MM.1S (cell line): ENCODE measurements at places on chromosomes 4 and X.

- H3K36me3 ChIP-seq, result no peaks in the 10 kb centered on the region
- no peaks in the 10 kb centered on the region for H3K27me3 ChIP-seq
- peaks cover 20% of the 10 kb centered on the region for H3K4me1 ChIP-seq
- no peak overlapping the region for H3K4me3 ChIP-seq
Observed at GRCh38 chr4:108840426-108840975, 77.6 kb upstream of the ETNPPL start.

- H3K4me3 ChIP-seq, result peak overlapping the region; percentile 40
- DNase-seq, result peak; percentile 57
- no peaks in the 10 kb centered on the region for H3K36me3 ChIP-seq
- peaks cover 79% of the 10 kb centered on the region for H3K4me1 ChIP-seq
- H3K27me3 ChIP-seq, result no peaks in the 10 kb centered on the region
- peak overlapping the region; percentile 100 for H3K27ac ChIP-seq
Observed at GRCh38 chrX:10110984-10111363, 45.8 kb upstream of the CLCN4 start.

DNA sequence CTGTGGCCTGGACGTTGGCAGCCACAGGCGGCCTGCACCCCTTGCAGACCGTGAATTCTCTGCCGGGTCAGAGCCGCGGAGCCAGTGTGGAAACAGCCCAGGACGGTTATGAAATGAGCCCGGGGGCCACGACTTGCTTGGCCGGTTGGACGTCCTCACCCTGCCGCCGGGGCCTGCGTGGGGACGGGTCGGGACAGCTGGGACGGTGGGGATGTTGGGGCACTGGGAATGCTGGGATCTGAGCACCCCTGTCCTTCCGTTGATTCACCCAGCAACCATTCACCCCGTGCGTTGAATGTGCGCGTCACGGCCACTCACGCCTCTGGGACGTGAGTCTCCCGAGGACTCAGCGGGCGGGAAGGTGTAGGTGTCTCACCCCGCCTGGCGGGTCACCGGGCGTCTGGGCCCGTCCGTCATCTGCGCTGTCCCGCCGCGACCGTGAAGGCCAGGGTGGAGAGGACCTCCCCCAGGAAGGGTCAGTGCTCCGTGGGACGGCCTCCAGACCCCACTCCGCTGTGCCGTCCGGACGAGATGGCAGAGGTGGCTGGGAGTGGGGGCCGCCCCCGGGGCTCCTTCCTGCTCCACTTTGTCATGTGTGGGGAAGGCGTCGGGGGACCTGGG is 4.5 kb upstream of the PLCXD1 start:
- no peaks in the 10 kb centered on the region for H3K4me1 ChIP-seq
- H3K4me3 ChIP-seq, result peak overlapping the region; percentile 69
- no peaks in the 10 kb centered on the region for H3K27me3 ChIP-seq
- H3K36me3 ChIP-seq, result no peaks in the 10 kb centered on the region
- H3K27ac ChIP-seq, result no peak overlapping the region

DNA sequence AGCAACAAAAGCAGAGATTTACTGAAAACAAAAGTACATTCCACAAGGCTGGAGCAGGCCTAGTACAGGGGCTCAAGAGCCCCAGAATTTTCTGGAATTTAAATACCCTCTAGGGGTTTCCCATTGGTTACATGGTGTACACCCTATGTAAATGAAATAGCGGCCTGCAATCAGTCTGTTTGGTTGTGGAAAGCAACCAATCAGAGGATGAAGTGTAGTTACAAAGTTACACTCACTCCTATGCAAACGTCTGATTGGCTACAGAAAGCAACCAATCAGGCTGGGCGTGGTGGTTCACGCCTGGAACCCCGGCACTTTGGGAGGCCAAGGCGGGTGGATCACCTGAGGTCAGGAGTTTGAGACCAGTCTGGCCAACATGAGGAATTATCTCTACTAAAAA is 13.8 kb upstream of the TXLNG start:
- DNase-seq, result no peak
- H3K27ac ChIP-seq, result no peak overlapping the region
- no peaks in the 10 kb centered on the region for H3K27me3 ChIP-seq

- no peak for DNase-seq
- no peaks in the 10 kb centered on the region for H3K4me1 ChIP-seq
- no peak overlapping the region for H3K4me3 ChIP-seq
- no peak overlapping the region for H3K27ac ChIP-seq
- no peaks in the 10 kb centered on the region for H3K27me3 ChIP-seq
Observed at GRCh38 chrX:24271262-24271661, 42.6 kb downstream of the SUPT20HL2 start.

DNA sequence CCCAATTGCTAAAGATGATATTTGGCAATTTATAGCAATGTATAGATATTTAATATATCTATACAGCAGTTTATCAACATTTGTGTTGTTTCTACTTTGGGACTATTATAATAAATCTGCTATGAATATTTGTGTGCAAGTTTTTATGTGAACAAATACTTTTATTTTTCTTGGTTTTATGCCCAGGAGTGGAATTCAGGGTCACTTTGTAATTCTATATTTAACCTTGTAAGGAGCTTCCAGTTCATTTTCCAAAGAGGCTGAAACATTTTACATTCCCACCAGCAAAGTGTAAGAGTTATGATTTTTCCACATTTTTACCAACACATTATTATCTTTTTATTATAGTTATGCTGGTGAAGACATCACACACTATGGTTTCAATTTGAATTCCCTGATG is 801.3 kb downstream of the PCDH18 start:
- no peak overlapping the region for H3K4me3 ChIP-seq
- no peak for DNase-seq
- no peaks in the 10 kb centered on the region for H3K4me1 ChIP-seq
- H3K27me3 ChIP-seq, result no peaks in the 10 kb centered on the region
- H3K36me3 ChIP-seq, result no peaks in the 10 kb centered on the region

DNA sequence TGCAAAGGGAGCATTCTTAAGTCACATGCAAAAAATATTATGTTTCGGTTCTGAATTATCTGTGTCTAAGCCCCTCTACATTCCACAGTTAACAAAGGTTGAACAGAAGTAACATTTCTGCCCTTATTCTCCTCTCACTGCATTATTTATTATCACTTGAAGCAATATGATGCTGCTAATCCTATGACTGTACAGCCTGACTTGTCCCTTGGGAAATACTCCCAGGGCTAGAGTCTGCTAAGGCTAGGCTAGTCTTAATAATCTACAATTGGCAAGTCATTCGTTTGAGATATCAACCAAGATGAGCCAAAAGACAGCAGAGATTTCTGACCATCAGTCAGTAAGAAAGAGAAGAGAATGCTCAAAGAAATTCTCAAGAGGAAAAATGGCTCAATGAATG is 226.9 kb upstream of the HCCS start:
- H3K4me3 ChIP-seq, result no peak overlapping the region
- no peaks in the 10 kb centered on the region for H3K4me1 ChIP-seq
- DNase-seq, result no peak
- no peaks in the 10 kb centered on the region for H3K27me3 ChIP-seq
- no peaks in the 10 kb centered on the region for H3K36me3 ChIP-seq
- no peak overlapping the region for H3K27ac ChIP-seq

DNA sequence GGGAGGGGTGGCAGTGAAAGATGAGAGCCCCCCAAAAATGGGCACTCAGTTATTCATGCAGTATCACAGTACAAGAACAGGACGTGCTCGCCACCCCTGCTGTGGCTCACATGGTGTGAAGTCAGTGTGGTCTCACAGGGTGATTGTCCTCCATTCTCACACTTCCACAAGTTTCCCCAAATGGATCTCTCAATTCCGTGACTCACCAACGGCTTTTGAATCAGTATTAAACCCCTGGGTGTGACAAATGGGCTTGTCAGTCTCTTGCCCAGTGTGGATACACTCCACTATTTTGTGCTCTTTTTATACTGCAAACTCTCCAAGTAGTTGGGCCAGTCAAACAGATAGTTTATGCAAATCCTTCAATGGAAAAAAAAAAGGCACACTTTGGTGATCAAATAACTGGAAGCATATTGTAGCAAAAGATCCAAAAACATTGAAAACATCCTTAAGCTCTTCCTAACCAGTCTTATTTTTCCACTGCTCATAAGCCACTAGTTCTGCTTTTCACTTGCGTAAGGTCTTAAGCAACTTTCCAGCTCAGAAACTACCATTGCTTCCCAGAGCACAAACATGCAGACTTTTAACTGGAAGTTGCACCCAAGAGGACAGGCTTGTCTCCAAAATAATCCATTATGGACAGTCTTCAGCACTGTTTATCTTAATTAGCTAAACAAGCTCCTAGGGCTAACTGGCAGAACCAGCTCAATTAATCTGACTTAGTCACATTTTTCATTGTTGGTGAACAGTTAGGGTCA is 365.7 kb downstream of the PPP3CA start:
- H3K4me1 ChIP-seq, result no peaks in the 10 kb centered on the region
- H3K27ac ChIP-seq, result no peak overlapping the region

DNA sequence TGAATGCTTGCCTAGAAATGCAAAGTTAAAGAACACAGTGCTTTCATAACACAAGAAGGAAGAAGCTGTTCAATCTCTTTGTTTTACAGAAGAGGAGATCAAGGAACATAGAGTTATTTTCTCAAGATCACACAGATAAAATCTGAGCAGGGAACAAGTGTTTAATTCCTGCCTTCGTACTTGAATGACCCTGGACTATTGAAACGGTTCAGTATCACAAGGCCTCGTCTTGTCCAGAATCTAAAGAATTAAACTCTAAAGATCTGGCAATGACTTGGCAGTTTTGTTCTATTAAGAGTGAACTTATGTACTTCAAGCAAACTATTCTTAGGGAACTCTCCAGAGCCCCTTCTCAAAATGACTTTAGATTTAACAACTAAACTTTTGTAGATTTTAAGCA is 97.7 kb downstream of the ANXA5 start:
- no peaks in the 10 kb centered on the region for H3K4me1 ChIP-seq
- H3K4me3 ChIP-seq, result no peak overlapping the region
- no peak overlapping the region for H3K27ac ChIP-seq
- no peaks in the 10 kb centered on the region for H3K36me3 ChIP-seq

GRCh38 chr4:183504930-183505610 is at the start of gene ING2:
TSS of gene ING2 (plus strand) at chr4:183505058. CDS start at chr4:183505196, 138 bp downstream.
- 0 out of 2 replicates have a peak, but pooled peaks cover 1% of the 10 kb centered on the region for H3K36me3 ChIP-seq
- H3K4me3 ChIP-seq, result peak within 1 kb of the TSS; percentile 78
- H3K27ac ChIP-seq, result peak within 1 kb of the TSS; percentile 86

GRCh38 chr4:3239998-3240920 is 8.7 kb upstream of the MSANTD1 start:
- no peak for DNase-seq
- no peak overlapping the region for H3K4me3 ChIP-seq
- no peaks in the 10 kb centered on the region for H3K27me3 ChIP-seq
- H3K4me1 ChIP-seq, result no peaks in the 10 kb centered on the region
- H3K36me3 ChIP-seq, result no peaks in the 10 kb centered on the region

- no peaks in the 10 kb centered on the region for H3K4me1 ChIP-seq
- no peak overlapping the region for H3K4me3 ChIP-seq
- no peaks in the 10 kb centered on the region for H3K36me3 ChIP-seq
Observed at GRCh38 chr4:40335525-40335894, 377 bp downstream of the CHRNA9 start.

DNA sequence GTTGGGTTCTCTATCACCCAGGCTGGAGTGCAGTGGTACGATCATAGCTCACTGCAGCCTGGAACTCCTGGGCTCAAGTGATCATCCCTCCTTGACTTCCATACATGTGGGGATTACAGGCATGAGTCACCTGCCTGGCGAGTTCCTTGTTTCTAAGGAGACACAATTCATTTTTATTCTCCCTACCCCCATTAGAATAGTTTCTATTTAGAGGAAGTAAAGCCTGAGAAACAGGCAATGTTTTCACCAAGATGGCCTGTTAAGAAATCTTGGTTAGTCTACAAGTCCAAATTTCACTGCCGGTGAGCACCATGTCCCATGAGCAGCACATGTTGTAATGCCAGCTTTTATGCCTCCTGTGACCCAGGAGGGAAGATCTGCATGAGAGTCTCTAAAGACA is 5.7 kb downstream of the CYBB start:
- H3K36me3 ChIP-seq, result no peaks in the 10 kb centered on the region
- peaks cover 40% of the 10 kb centered on the region for H3K4me1 ChIP-seq
- H3K27me3 ChIP-seq, result no peaks in the 10 kb centered on the region
- peak overlapping the region; percentile 88 for H3K27ac ChIP-seq
- DNase-seq, result no peak

- DNase-seq, result no peak
- no peaks in the 10 kb centered on the region for H3K27me3 ChIP-seq
- H3K4me3 ChIP-seq, result no peak overlapping the region
- H3K4me1 ChIP-seq, result no peaks in the 10 kb centered on the region
Observed at GRCh38 chrX:23826653-23827052, 43.7 kb downstream of the SAT1 start.

DNA sequence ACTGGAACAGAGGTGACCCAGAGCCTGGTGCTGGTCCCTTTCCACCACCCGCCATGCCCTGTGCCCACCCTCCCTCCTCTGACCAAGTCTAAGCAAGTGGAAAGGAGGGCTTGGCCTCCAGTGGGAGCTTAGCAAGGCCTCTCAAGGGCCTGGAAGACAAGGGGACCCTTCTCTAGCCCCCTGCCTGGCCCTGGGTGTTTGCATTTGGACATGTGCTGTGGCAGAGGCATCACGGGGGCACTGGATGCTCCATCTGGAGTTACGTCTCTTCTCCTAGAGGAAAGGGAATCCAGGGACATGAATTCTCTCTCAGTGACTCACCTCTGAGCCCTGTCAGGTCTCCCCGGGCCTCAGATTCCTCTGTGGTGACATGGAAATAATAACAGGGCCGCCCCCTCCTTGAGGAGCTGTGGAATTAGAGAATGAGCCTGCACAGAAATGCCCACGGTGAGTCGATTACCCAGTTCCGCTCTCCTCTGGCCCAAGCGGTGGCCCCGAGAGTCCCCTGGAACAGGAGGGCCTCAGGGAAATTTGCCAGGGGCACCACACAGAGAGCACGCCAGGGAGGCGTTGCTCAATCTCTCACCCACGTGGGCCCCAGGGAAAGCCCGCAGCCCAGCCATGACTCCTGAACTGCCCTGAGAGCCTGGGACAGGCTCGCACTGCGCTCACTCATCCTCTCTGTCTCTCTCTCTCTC is 189.6 kb downstream of the BCOR start:
- no peak overlapping the region for H3K27ac ChIP-seq
- H3K4me3 ChIP-seq, result no peak overlapping the region

GRCh38 chrX:2732076-2732475 is 19.8 kb upstream of the XG start:
- H3K27ac ChIP-seq, result no peak overlapping the region
- no peak overlapping the region for H3K4me3 ChIP-seq
- DNase-seq, result no peak
- H3K4me1 ChIP-seq, result no peaks in the 10 kb centered on the region
- H3K36me3 ChIP-seq, result no peaks in the 10 kb centered on the region
